ENCODE measurements at places on chromosomes 4 and X.
A peak's percentile ranks its signal among the peaks of the same experiment; 100 is the strongest.

- DNase-seq, result no peak
Measured at GRCh38 chr4:94588896-94589693, 137.4 kb downstream of the PDLIM5 start.

GRCh38 chr4:127410201-127410600 lies 222.6 kb upstream of the INTU start:
- no peak for DNase-seq

DNA sequence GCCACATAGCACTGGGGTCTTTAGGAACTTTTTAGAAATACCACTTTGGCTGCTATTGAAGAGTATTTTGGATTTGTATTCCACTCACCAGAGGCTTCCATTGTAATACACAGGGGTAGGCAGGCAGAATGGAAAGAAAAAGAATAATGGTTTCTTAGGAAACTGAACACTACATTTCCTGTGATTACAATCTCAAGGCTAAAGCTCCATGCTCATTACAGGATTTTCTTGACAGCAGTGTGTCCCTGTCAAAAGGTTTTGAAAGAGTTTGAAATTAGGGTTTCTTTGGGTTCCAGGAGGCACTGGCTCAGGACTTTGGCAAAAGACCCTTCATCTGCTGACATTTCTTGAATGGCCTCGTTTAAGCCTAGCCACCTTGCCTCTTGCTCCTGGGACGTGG lies 74.8 kb upstream of the STIM2 start:
- DNase-seq, result no peak

DNA sequence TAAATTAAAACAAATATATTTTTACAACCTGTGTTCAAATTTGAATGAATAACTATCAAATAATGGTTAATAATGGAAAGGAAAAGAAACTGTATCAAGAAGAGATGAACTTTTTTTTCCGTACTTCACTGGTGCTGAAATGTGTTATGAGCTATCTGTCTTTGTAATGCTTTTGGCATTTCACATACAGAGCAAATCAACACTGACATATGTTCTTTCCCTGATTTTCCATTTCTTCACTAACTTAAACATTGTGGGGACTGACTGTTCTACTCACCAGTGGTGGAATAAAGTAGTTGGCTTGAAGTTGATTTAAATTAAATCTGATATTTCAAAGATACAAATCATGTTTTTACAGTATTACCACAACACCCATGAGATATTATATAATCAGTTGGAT lies 304.0 kb upstream of the BMP3 start:
- no peak for DNase-seq

DNA sequence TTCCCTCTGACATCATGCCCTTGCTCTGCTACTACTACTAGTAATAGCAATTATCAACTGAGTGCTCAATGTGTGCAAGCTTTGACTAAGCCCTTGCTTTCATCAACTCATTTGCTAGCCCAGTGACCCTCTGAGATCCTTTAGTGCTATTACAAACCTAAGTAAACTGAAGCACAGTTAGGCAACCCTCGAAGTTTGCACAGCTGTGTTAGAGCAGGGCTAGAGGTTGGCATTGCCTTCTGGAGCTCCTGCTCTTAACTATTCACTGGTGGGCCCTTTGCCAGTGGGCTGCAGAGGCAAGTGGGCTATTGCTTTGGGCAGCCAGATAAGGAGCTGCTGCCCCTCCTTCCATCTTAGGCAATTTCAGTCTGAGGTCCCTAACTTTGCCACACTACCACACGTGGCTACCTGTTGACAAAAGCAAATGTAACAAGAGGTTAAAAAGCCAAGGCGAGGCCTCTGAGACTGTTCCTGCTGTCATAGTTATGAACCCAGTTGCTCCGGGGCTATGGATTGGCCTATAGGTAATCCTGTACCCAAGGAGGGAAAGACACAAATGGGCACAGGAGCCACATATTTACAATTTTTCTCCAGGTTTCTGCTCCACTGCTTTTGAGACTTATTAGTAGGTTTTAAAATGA lies 41.5 kb upstream of the ANKRD50 start:
- DNase-seq, result no peak

- peak; percentile 1 for DNase-seq
Measured at GRCh38 chr4:176193938-176194337, 1.4 kb downstream of the SPATA4 start.

DNA sequence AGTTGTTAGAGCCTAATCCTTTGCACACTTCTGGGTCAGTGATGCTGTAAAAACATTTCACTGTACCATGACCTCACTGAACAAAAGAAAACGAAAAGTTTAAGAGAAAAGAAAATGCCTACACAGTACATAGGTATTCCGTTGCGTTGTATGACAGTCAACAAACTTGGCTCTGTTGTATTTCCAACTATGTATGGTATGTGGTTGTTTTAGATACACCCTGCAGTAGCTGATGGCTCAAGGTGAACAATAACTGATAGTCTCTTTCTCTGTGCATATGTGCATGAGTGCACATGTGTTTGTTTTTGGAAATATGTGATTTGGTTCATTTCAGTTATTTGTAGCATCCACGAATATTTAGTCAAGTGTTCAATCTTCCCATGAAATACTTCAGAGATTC lies 176.0 kb downstream of the BMPR1B start:
- DNase-seq, result no peak

DNA sequence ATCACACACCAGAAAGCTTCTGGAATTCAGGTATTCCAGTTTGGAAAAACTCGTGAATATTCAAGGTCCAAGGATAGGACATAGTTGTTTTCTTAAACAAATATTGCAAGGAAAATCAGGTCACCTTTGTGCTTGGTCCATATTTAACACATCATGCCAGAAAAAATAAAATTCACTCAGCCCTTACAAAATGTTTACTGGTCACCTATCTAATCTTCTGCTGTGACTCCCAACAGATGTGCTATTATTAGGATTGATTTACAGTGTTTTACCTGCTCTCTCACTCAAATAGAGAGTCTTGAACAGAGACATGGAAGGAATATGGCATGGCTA lies 9.5 kb downstream of the CSN3 start:
- no peak for DNase-seq

DNA sequence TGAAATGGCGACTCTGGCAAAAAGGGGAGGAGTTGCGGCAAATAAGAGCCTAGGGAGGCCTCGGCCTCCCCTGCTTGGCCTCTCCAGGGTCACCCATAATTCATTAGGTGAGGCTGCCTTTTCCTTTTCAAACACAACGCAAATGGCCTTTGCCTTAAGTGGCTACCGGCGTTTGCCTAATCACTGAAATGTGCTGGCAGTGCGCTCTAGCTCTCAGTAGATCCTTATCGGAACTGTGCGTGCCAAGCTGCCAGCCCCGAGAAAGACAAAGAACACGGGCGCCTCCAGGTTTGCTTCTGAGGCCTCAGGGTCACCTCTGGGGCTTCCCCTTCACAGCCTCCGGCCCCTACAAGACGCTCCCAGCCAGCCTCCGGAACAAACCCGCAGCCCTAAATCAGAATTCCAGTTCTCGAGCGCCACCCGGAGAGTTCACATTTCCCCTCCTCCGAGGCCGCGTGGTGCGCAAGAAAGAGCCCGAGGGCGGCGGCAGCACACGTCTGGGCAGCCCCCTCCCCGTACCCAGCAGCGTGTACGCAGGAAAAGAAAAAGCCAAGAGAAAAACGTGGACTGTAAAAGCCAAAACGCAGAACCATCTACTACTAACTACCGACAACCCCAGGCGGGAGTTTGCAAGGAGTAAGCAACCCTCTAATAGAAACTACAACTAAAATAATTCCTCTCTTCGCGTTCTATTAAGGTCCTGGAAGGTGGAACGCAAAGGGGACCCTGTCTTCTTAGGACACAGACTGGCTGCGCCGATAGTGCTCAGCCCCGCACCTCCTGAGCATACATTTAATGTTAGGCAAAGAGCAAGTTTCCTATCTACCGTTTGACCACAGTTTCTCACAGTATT lies 76.5 kb upstream of the BCOR start:
- DNase-seq, result no peak

GRCh38 chr4:80711956-80712355 lies 318.6 kb upstream of the BMP3 start:
- DNase-seq, result no peak

GRCh38 chr4:183912585-183912984 lies 7.5 kb downstream of the STOX2 start:
- no peak for DNase-seq

DNA sequence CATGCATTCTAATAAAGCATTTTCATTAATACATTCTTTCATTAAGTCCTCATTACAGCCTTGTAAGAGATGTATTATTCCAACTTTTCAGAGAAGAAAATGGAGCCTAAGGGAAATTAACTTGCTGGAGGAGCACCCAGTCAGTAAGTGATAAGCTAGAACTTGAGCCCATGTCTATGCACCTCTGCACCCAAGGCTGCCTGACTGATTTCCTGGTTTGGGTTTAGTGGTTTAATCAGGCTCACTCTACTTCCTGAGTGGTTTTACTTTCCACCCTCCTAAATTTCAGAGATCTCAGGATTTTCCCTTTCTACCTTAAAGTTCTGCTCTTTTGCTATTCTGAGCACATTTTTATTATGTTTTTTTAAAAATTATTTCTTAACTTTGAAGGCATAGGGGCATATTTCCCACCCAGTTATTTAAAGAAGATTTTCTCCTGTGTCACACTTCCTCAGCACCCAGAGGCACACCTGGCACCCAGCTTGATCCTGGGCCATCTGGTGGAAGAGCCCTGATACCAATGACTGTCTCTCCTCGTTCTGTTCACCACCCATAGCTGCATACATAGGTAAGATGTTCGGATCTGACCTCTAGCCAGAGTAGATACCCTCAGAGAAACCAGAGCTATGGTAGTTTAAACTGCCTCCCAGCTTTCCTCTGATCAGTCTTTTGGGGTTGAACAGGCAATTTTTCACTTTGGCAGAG lies 10.4 kb downstream of the CORIN start:
- DNase-seq, result no peak

DNA sequence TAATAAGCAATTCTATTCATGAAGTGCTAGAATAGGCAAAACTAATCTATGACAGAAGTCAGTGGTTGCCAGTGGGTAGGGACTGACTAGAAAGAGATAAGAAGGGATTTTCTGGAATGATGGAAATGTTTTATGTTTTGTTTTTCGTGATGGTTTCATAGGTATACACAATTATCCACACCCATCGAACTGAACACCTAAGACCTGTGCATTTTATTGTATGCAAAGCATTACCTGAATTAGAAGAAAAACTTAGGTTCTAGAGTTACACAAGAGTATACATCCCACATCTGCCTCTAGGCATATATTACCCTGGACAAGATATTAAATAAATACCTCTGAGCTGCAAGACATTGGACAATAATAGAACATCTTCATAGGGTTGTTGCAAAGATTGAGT lies 205.2 kb downstream of the SOWAHB start:
- DNase-seq, result no peak

GRCh38 chr4:5079581-5079980 lies 28.3 kb downstream of the STK32B start:
- DNase-seq, result no peak

DNA sequence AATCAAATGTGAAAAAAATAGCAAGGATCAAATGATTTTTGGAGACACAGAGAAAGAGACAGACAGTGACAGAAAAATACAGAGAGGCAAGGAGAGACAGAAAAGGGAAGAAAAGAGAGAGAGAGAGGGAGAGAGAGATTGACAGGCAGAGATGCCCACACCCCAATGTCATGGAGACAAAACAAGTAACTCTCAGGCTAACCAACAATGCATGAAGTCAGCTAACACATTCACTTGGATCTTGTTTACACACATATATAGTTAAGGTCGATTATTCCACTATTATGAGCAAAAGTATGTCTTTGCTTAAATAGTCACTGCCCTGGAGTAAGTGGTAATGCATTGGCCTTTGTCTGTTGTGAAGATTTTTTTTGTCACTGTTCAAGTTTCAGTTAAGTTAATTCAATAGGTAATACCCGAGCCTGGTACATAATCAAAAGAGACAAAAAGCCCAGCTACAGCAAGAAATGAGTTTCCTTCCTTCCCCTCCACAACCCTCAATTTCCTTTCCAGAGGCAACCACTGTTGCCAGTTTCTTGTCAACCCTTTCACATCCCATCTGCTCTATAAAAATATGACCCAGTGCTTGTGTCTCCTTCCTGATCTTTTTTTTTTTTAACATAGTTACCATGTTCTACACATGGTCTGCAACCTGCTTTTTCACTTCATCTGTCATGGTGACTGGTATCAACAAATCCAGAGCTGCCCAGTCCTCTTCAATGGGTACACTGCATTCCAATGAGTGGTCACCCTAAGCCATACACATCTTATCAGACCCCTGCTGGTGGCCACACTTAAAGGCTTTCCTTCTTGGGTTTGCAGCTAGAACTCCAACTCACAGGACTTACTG lies 52.1 kb downstream of the PROM1 start:
- no peak for DNase-seq

DNA sequence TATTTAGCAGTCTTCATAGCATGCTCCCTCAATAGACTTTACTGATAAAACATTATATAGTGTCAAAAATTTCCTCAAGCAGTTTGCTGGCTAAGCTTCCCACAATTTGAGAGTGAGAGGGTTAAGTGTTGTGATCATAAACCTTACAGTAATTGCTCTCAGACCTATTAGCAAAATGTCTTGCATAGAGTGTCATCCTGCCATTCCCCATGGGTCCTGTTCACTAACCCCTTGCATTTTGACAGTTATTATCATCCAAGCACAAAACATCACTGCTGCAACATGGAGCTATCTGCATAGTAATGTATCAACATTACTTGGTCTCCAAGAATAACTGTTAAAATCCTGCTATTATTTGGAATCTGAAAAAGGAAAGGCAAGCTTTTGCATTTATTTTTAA lies 196.1 kb upstream of the GK2 start:
- no peak for DNase-seq

DNA sequence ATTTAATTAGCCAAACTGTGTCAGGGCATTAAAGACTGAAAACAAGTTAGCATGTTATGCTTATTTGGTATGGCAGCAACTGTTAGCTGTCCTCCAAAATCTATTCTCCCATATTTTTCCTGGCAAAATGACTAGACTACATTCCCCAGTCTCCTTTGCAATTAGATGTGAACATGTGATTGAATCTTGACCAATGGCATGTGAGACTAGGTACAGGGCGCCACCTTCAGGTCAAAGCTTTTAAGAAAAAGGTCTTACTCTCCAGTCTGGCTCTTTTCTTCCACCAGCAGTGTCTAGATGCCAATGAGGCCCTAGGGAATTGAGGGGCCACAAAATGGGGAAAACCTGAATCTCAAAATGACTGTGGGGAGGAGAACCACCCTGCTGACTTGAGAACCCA lies 408.2 kb downstream of the SMARCA1 start:
- DNase-seq, result no peak

- DNase-seq, result no peak
Measured at GRCh38 chrX:18893536-18893935, 90.4 kb downstream of the PHKA2 start.

DNA sequence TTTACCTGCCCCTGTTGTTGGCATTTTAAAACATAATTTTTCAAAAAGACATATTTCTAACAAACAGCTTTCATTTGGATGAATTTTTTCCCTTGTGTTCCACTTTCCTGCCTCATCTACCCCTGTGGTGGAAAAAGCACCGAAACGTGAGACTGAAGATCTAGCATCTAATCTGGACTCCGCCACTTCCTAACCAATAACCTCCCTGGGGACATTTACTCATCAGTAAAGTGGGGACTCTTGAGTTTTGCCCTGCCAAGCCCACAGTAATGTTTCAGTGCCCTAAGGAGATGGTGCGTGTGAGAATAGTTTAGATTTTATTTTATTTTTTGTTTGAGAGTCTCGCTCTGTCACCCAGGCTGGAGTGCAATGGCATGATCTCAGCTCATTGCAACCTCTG lies 56.7 kb downstream of the ADGRG2 start:
- DNase-seq, result no peak
